Activated B cell treated with CpG ODN at 0.5 μM for 24 hours (primary cell): ENCODE measurements at places on chromosomes 2 and 18. TPM values are rescaled to one million over a fixed set of nuclear protein-coding genes. Genes with fewer than 3 reads are reported as not detected.

The LRRTM1 gene
- total RNA-seq = not detected in 2 replicates

The TTR gene
- total RNA-seq = not detected in 2 replicates

The GATA6 gene
- total RNA-seq = not detected in 2 replicates

The SERPINB13 gene
- not detected in 2 replicates for total RNA-seq

The ACOXL gene
- total RNA-seq = 0.20 TPM in 1 of 2 replicates, not detected in the other

The FAM210A gene
- total RNA-seq = 12.6 and 13.9 TPM in 2 replicates

The IL36G gene
- not detected in 2 replicates for total RNA-seq

The VIL1 gene
- 0.07 TPM in 1 of 2 replicates, not detected in the other for total RNA-seq

The KIAA2012 gene
- total RNA-seq = not detected in 2 replicates

The ATP5MC3 gene
- total RNA-seq = 147 and 163 TPM in 2 replicates

DNA sequence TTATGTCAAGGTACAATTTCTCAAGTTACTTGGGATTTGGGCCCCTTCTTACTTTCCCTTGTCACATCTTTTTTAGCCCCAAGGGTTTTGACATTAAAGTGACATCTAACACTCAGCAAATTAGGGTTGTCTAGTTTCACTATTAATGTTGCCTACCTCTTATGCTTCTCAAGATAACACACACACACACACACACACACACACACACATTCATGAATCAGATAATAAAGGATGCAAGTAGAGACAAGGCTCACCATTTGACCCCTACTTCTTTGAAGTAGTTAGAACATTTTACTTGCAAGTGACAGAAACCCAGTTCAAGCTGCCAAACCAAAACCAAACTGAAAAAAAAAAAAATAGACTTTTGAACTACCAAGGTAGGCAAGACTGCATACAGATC lies 138.8 kb downstream of the TRIB2 start:
- H3K36me3 ChIP-seq = no peaks in the 10 kb centered on the region
- DNase-seq = no peak
- no peaks in the 10 kb centered on the region for H3K4me1 ChIP-seq
- no peak overlapping the region for H3K4me3 ChIP-seq
- no peaks in the 10 kb centered on the region for H3K27me3 ChIP-seq

DNA sequence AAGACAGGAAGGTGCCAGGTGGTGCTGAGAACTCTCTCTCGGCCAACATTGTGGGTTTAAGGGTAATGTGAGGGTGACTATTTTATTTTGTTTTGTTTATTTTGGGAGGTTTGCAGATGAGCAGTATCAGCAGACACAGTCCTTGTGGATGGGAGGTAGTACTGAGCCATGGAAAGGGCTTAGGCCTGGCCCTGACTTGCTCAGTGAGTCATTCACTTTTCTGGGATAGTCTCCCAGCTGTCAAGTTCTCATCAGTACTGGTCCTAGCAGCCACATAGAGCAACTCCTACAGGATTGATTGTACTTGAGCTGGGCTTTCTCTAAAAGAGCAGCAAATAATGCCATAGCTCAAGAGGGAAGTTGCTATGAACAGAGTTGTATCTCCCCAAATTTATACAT lies 175.2 kb downstream of the LOXHD1 start:
- no peak for DNase-seq
- no peaks in the 10 kb centered on the region for H3K36me3 ChIP-seq
- H3K27ac ChIP-seq = no peak overlapping the region
- H3K4me1 ChIP-seq = no peaks in the 10 kb centered on the region
- H3K27me3 ChIP-seq = peaks cover 13% of the 10 kb centered on the region

- peaks cover 2% of the 10 kb centered on the region for H3K27me3 ChIP-seq
- H3K4me1 ChIP-seq = no peaks in the 10 kb centered on the region
- H3K4me3 ChIP-seq = no peak overlapping the region
- no peak overlapping the region for H3K27ac ChIP-seq
- no peak for DNase-seq
- H3K36me3 ChIP-seq = no peaks in the 10 kb centered on the region
These were observed 86.1 kb downstream of the GBX2 start for GRCh38 chr2:236082061-236082460.

GRCh38 chr2:227241005-227241404 lies 76.6 kb downstream of the COL4A3 start:
- no peak for DNase-seq
- H3K4me1 ChIP-seq = no peaks in the 10 kb centered on the region
- H3K36me3 ChIP-seq = peaks cover 17% of the 10 kb centered on the region
- H3K27me3 ChIP-seq = no peaks in the 10 kb centered on the region

GRCh38 chr18:58962336-58962735 lies 97.7 kb downstream of the ZNF532 start:
- peaks cover 64% of the 10 kb centered on the region for H3K4me1 ChIP-seq
- no peak for DNase-seq
- no peaks in the 10 kb centered on the region for H3K27me3 ChIP-seq
- no peak overlapping the region for H3K4me3 ChIP-seq

DNA sequence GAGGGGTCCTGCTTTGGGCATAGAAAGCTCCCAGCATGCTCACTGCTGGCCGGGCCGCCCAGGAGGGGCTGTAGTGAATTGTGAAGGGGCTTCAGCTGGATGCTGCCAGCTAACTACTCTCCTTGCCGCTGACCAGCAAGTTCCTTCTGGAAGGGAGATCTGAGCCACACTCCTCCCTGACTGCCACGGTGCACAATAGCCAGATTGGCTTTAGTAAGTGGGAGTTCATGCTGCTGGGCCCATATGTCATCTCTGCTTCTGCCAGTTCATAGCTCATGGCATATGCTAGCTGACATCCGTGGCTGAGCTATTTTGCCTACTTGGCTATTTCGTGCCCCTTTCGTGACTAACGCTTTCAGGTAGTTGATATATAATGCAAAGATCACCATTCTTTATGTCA lies 51.6 kb upstream of the ROCK2 start:
- no peaks in the 10 kb centered on the region for H3K36me3 ChIP-seq
- no peak overlapping the region for H3K4me3 ChIP-seq
- no peaks in the 10 kb centered on the region for H3K4me1 ChIP-seq
- no peak overlapping the region for H3K27ac ChIP-seq
- peaks cover 10% of the 10 kb centered on the region for H3K27me3 ChIP-seq

DNA sequence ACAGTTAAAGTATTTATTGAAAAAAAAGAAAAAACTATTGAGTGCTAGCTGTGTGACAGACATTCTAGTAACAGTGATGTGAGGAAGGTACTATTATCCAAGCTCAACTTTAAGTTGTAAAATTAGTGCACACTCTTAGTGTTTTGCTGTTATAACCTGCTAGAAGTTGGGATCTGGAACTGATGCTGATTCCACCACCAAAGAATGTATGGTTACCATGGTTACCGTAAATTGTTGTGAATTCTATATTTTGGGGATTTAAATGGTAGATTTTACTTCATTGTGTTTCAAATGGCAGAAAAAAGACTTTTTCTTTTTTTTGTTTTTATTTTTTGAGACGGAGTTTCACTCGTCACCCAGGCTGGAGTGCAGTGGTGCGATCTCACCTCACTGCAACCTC lies 5.3 kb downstream of the AGFG1 start:
- no peaks in the 10 kb centered on the region for H3K27me3 ChIP-seq
- DNase-seq = no peak
- no peak overlapping the region for H3K4me3 ChIP-seq

- peaks cover 4% of the 10 kb centered on the region for H3K4me1 ChIP-seq
- H3K27ac ChIP-seq = no peak overlapping the region
- H3K36me3 ChIP-seq = peaks cover 81% of the 10 kb centered on the region
- H3K4me3 ChIP-seq = no peak overlapping the region
- no peaks in the 10 kb centered on the region for H3K27me3 ChIP-seq
These were observed 153.6 kb upstream of the CCDC195 start for GRCh38 chr2:224869601-224870233.

- no peaks in the 10 kb centered on the region for H3K4me1 ChIP-seq
- peak; percentile 14 for DNase-seq
- H3K27me3 ChIP-seq = peaks cover 15% of the 10 kb centered on the region
- H3K36me3 ChIP-seq = no peaks in the 10 kb centered on the region
- no peak overlapping the region for H3K27ac ChIP-seq
- no peak overlapping the region for H3K4me3 ChIP-seq
These were observed 5.7 kb upstream of the SNED1 start for GRCh38 chr2:240992572-240993291.

- H3K36me3 ChIP-seq = no peaks in the 10 kb centered on the region
- no peak overlapping the region for H3K4me3 ChIP-seq
- H3K27ac ChIP-seq = no peak overlapping the region
- H3K4me1 ChIP-seq = no peaks in the 10 kb centered on the region
These were observed 44.3 kb downstream of the MYCN start for GRCh38 chr2:15984368-15985255.

GRCh38 chr2:23448906-23449305 lies 63.9 kb downstream of the KLHL29 start:
- peaks cover 22% of the 10 kb centered on the region for H3K4me1 ChIP-seq
- H3K27ac ChIP-seq = no peak overlapping the region
- no peaks in the 10 kb centered on the region for H3K36me3 ChIP-seq
- peak overlapping the region; percentile 13 for H3K4me3 ChIP-seq

GRCh38 chr2:125405816-125406215 lies 1250.1 kb upstream of the GYPC start:
- H3K36me3 ChIP-seq = no peaks in the 10 kb centered on the region
- no peak overlapping the region for H3K4me3 ChIP-seq
- H3K4me1 ChIP-seq = no peaks in the 10 kb centered on the region
- H3K27me3 ChIP-seq = no peaks in the 10 kb centered on the region

- H3K36me3 ChIP-seq = no peaks in the 10 kb centered on the region
- DNase-seq = no peak
- peaks cover 64% of the 10 kb centered on the region for H3K27me3 ChIP-seq
- H3K27ac ChIP-seq = no peak overlapping the region
- no peak overlapping the region for H3K4me3 ChIP-seq
- peaks cover 5% of the 10 kb centered on the region for H3K4me1 ChIP-seq
These were observed 10.0 kb upstream of the GBX2 start for GRCh38 chr2:236177967-236178889.

DNA sequence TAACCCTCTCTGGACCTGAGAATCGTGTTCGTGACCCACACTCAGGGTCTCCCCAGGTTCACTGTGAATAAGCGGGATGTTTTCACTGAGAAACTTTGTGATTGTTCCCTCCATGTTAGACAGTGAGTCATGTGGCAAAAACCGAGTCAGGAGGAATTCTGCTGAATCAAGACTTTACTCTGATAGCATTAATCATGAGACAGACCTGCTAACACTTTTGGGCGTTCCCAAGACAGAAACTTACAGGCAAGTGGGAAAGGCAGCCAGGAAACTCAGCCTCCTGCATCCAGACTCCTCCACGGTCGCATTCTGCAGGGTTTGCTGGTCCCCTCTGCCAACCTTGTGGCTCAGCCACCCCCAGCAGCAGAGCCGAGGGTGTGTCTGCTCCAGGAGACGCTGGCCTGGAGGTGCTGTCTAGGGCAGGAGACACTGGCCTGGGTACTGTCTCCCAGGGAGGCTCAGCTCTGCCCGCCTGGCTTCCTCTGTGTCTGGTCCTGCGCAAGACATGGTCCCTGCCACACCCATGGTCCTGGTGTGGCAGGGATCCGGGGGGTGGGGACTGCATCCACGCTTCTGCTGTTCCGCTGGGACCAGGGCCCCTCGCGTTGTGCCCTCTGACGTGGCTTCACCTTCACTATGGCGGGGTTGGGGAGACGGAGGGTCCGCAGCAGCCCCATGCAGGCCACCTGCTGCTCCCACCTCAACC lies 177.4 kb downstream of the TWIST2 start:
- H3K4me3 ChIP-seq = no peak overlapping the region
- no peaks in the 10 kb centered on the region for H3K36me3 ChIP-seq
- H3K4me1 ChIP-seq = no peaks in the 10 kb centered on the region
- no peak overlapping the region for H3K27ac ChIP-seq
- peaks cover 8% of the 10 kb centered on the region for H3K27me3 ChIP-seq
